ENCODE measurements at places on chromosomes 3 and 15. TPM values are rescaled to one million over a fixed set of nuclear protein-coding genes. Genes with fewer than 3 reads are reported as not detected.
A peak's percentile ranks its signal among the peaks of the same experiment; 100 is the strongest.

DNA sequence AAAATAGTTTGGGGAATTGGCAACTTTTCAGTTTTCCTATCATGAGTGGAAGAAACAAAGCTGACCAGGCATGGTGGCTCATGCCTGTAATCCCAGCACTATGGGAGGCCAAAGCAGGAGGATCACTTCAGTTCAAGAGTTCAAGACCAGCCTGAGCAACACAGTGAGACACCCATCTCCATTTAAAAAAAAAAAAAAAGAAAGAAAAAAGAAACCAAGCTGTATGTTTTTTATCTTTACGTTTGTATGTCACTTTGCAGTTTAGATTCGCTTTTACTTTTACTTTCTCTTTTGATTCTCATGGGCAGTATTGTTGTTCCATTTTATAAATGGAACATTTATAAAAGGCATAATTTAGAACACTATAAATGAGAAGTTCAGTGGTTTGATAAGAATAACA lies 31.2 kb upstream of the TNIK start:
- no peaks in the 10 kb centered on the region for H3K36me3 ChIP-seq
- DNase-seq: no peak
- H3K4me3 ChIP-seq: no peak overlapping the region
- H3K27ac ChIP-seq: no peak overlapping the region
- no peaks in the 10 kb centered on the region for H3K27me3 ChIP-seq
- no peaks in the 10 kb centered on the region for H3K4me1 ChIP-seq

P2RY13 gene
- total RNA-seq: not detected

- no peaks in the 10 kb centered on the region for H3K4me1 ChIP-seq
- DNase-seq: peak; percentile 4
- H3K27me3 ChIP-seq: no peaks in the 10 kb centered on the region
These were observed 310.9 kb downstream of the BCHE start for GRCh38 chr3:165526367-165526766.

DNA sequence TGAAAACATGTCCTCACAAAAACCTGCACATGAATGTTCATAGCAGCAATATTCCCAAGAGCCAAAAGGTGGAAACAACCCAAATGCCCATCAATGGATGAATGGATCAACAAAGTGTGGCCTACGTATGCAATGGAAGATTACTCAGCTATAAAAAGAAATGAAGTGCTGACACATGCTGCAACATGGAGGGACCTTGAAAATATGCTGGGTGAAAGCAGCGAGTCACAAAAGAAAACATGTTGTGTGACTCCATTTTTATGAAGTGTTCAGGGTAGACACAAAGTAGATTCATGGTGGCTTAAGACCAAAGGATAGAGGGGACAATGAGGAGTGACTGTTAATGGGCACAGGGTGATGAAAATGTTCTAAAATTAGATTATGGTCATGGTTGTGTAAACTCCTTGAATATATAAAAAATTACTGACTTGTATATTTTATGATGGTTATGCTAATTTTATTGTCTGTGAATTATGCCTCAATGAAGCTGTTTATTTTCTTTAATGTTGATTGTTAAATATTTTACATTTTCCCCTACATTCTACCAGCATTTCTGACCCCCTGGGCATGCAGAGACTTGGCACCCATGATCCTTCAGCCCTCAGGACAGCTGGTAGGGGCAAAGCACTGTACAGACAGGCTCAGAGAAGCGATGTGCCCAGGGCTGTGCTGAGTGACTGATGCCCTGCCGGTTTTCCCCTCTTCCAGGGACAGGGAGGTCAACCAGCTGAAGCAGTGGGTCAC lies 37.8 kb downstream of the CFAP100 start:
- H3K4me3 ChIP-seq: no peak overlapping the region
- peaks cover 14% of the 10 kb centered on the region for H3K36me3 ChIP-seq
- H3K27me3 ChIP-seq: no peaks in the 10 kb centered on the region
- no peak for DNase-seq
- H3K4me1 ChIP-seq: peaks cover 11% of the 10 kb centered on the region

EFL1 gene
- 26.1 TPM for total RNA-seq

DNA sequence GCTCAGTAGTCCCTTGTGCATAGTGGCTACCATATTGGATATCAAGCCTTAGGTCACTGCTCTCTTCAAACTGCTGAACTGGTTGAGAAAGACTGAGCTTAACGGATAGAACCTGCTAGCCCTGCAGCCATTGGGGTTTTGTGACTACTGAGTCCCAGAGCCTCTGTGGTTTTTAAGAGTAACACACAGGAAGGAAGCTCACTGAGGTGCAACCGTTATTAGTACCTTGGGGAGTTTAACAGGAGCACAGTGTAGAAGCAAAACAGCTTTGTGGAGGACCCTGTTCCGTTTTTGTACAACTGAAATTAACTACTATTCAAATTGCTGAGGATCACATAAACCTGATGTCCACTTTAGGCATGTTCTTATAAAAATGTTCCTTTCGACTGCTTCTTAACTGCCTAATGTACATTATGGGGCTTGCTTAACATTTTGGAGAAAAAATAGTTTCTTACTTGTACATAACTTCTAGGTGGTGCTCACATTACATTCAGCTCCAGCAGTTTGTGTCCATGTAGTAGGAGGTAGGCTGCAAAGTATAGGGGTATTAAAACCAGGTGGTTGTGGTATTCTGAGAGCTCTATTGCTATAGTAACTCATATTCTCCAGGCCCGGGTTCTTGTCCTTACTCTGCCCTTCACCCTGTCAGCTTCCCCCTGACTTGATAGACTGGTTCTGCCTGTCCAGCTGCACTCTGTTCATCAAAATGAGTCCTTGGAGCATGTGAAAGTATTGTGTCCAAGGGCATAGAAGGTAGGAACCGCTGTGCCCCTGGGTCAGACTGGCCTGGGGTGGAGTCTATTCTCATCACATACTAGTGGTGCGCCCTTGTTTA lies 17.3 kb downstream of the PXK start:
- no peak overlapping the region for H3K27ac ChIP-seq
- no peak overlapping the region for H3K4me3 ChIP-seq
- H3K4me1 ChIP-seq: peaks cover 7% of the 10 kb centered on the region

GRCh38 chr3:54538346-54538745 lies 389.5 kb downstream of the LRTM1 start:
- no peak overlapping the region for H3K27ac ChIP-seq
- H3K4me1 ChIP-seq: no peaks in the 10 kb centered on the region
- H3K27me3 ChIP-seq: no peaks in the 10 kb centered on the region
- no peak overlapping the region for H3K4me3 ChIP-seq

- no peak overlapping the region for H3K4me3 ChIP-seq
- no peaks in the 10 kb centered on the region for H3K36me3 ChIP-seq
- H3K27me3 ChIP-seq: no peaks in the 10 kb centered on the region
These were observed 15.4 kb upstream of the CHRNA7 start for GRCh38 chr15:32014953-32015352.

GRCh38 chr3:73536952-73537351 lies 87.8 kb downstream of the PDZRN3 start:
- DNase-seq: no peak
- H3K4me1 ChIP-seq: no peaks in the 10 kb centered on the region
- no peaks in the 10 kb centered on the region for H3K36me3 ChIP-seq
- no peaks in the 10 kb centered on the region for H3K27me3 ChIP-seq
- no peak overlapping the region for H3K27ac ChIP-seq
- no peak overlapping the region for H3K4me3 ChIP-seq

- no peak overlapping the region for H3K4me3 ChIP-seq
- H3K27ac ChIP-seq: no peak overlapping the region
- no peaks in the 10 kb centered on the region for H3K36me3 ChIP-seq
These were observed 277.9 kb upstream of the RARB start for GRCh38 chr3:25150199-25150598.

GRCh38 chr3:176514297-176514696 lies 683.0 kb downstream of the TBL1XR1 start:
- H3K27me3 ChIP-seq: no peaks in the 10 kb centered on the region
- DNase-seq: peak; percentile 68
- H3K36me3 ChIP-seq: no peaks in the 10 kb centered on the region
- no peak overlapping the region for H3K27ac ChIP-seq

- no peaks in the 10 kb centered on the region for H3K27me3 ChIP-seq
- no peak for DNase-seq
- no peak overlapping the region for H3K27ac ChIP-seq
- no peaks in the 10 kb centered on the region for H3K4me1 ChIP-seq
- H3K36me3 ChIP-seq: no peaks in the 10 kb centered on the region
These were observed 20.2 kb upstream of the ZNF710 start for GRCh38 chr15:89980896-89981295.

CP gene
- total RNA-seq: not detected

RAD51 gene
- total RNA-seq: 44.8 TPM

TRIM42 gene
- not detected for total RNA-seq

DNA sequence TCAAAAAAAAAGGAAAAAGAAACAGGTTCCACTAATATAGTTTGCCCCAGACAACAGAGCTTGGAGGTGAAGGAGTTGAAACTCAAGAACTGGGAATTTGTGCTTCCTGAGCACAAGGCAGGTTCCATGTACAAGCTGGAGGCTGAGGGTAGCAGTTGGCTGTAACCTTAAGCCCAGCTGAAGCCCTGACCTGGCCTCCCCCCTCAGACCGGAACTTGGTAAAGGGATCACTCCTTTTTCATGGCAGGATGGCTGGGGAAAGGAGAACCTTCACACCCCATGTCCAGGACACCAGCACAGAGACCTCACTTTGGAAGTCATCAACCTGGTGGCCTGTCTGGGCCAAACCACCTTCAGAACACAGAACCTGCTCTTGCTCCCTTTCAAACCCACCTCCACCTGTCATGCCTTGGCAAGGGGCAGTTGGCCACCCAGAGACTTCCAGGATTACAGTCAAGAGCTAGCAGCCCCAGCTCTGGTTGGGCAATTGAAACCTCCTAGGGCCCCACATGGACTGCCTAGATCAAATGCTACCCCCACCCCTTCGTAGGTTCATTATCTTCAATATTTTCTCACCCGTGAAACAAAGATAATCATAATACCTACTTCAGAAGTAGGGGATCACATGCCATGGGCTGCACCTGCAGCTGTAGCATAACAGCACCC lies 3.5 kb downstream of the RPL29 start:
- H3K4me1 ChIP-seq: peaks cover 8% of the 10 kb centered on the region
- H3K36me3 ChIP-seq: peaks cover 32% of the 10 kb centered on the region
- DNase-seq: no peak
- no peak overlapping the region for H3K27ac ChIP-seq
- H3K27me3 ChIP-seq: no peaks in the 10 kb centered on the region
- no peak overlapping the region for H3K4me3 ChIP-seq

- H3K36me3 ChIP-seq: no peaks in the 10 kb centered on the region
- no peak for DNase-seq
- no peak overlapping the region for H3K27ac ChIP-seq
- no peaks in the 10 kb centered on the region for H3K27me3 ChIP-seq
- H3K4me1 ChIP-seq: peaks cover 7% of the 10 kb centered on the region
- H3K4me3 ChIP-seq: no peak overlapping the region
These were observed 25.4 kb downstream of the DENND4A start for GRCh38 chr15:65766422-65767263.

- H3K4me3 ChIP-seq: no peak overlapping the region
- no peak overlapping the region for H3K27ac ChIP-seq
- peak; percentile 36 for DNase-seq
- no peaks in the 10 kb centered on the region for H3K36me3 ChIP-seq
- H3K27me3 ChIP-seq: no peaks in the 10 kb centered on the region
- H3K4me1 ChIP-seq: peaks cover under 1% of the 10 kb centered on the region
These were observed 4.1 kb upstream of the COX17 start for GRCh38 chr3:119681279-119681678.

DNA sequence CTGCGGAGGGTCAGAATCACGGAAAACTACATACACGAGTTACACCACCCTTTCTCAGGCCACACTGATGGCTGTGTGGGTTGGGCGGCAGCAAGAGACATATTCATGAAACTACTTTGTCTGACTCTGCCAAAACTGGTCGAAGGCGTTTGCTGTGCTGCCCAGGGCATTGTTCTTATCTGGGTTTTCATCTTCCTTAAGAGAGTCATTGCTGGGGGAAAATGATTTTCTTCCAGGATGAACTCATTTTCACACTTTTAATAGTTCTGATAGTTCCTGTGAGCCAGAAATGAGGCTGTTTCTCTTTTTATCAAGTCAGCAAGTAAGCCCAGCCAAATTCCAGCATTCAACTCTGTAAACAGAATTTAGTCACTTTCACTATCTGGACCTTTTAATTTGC lies 47.6 kb downstream of the TRIM71 start:
- DNase-seq: no peak
- H3K4me3 ChIP-seq: no peak overlapping the region
- H3K4me1 ChIP-seq: no peaks in the 10 kb centered on the region
- H3K27ac ChIP-seq: no peak overlapping the region
- no peaks in the 10 kb centered on the region for H3K36me3 ChIP-seq

- H3K27me3 ChIP-seq: peaks cover 60% of the 10 kb centered on the region
- no peak for DNase-seq
- H3K4me1 ChIP-seq: no peaks in the 10 kb centered on the region
These were observed 237.8 kb upstream of the NR2E3 start for GRCh38 chr15:71572452-71573053.

DNA sequence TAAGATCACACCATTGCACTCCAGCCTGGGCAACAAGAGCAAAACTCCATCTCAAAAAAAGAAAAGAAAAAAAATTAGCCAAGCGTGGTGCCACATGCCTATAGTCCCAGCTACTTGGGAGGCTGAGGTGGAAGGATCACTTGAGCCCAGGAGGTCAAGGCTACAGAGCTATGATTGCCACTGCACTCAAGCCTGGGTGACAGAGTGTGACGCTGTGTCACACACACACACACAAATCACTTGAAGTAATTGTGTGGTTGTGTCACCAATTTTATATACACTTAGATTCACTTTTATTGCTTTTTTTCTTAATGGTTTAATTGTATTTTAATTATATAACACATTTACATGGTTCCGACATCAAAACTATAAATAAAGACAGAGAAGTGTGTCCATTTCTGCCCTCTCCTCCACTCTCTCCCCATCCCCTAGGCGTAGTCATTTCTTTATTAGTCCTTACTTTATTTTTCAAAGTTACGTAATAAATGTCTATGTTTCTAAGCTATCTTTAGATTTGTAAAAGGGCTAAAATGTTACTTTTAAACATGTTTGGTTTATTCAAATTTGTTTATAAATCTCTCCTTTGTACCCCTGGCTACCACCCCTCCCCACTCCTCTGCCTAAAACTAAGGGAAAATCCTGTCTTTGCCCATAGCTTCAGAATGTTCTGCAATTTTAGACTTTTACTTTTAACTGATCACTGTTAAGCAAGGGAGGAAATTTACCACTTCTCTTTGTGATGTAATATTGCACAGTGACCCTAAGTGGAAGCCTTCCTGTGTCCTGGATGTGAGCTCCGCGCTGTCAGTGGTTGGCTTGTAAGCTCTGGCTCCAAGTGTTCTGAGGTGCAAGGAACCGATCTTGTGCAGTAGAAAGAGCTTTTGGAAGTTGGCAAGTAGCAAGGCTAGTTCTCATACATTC lies 10.8 kb upstream of the VILL start:
- H3K27ac ChIP-seq: no peak overlapping the region
- no peaks in the 10 kb centered on the region for H3K27me3 ChIP-seq
- H3K4me1 ChIP-seq: no peaks in the 10 kb centered on the region
- no peaks in the 10 kb centered on the region for H3K36me3 ChIP-seq
- DNase-seq: no peak

ARL14 gene
- not detected for total RNA-seq

CBLB gene
- total RNA-seq: 27.9 TPM
